Smooth muscle cell of the coronary artery (primary cell): ENCODE measurements at places on chromosomes 6 and 20. TPM values are rescaled to one million over a fixed set of nuclear protein-coding genes. Genes with fewer than 3 reads are reported as not detected.

Gene ZKSCAN4
- 3.7 and 5.3 TPM in 2 replicates for total RNA-seq

Gene CPNE5
- total RNA-seq = 0.08 TPM in 1 of 2 replicates, not detected in the other

Gene ADAT2
- total RNA-seq = 2.0 and 2.6 TPM in 2 replicates

Gene GFOD1
- 4.7 and 7.6 TPM in 2 replicates for total RNA-seq

Gene PRDM1
- 0.15 and 2.2 TPM in 2 replicates for total RNA-seq

Gene RIPOR3
- total RNA-seq = 1.1 and 23.1 TPM in 2 replicates
